NCI-H748 treated with DMSO at 0.1 percent for 48 hours (cell line): ENCODE measurements at places on chromosomes 11 and 22.

DNA sequence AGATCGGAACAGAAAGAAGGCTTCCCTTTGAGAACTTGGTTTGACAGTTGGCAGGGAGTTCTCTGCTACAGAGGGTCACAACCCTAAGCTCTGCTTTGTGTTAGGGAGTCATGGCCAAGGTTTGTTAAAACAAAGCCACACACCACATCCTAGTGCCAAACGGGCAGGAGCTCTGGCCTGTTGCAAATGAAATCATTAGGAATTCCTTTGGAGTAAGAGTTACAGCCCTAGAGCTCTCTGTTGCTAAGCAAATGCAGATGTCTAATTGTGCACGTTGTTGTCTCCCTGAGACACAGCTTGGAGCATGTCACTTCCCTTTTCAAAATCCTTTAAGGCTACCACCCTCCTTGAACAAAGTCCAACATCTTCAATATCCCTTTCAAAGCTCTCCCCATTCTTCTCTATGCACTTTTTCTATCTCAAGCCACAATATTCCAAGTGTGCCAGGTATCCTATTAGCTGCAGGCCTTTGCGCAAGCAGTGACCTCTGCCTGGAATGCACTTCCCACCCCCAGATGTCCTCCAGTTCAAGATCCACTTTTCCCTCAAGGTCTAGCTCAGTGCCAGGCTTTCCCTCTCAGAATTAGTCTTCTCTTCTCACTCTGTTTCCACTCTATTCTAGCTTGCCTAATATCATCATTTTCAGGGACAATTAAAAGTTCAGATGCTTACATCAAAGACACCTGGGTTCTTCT, 253.7 kb upstream of the POU2AF2 start:
- no peak for DNase-seq

- peak; percentile 5 for DNase-seq
Observed at GRCh38 chr11:77188633-77189491, 60.8 kb downstream of the MYO7A start.

- no peak for DNase-seq
Observed at GRCh38 chr11:104817973-104818372, 80.3 kb downstream of the CASP12 start.

DNA sequence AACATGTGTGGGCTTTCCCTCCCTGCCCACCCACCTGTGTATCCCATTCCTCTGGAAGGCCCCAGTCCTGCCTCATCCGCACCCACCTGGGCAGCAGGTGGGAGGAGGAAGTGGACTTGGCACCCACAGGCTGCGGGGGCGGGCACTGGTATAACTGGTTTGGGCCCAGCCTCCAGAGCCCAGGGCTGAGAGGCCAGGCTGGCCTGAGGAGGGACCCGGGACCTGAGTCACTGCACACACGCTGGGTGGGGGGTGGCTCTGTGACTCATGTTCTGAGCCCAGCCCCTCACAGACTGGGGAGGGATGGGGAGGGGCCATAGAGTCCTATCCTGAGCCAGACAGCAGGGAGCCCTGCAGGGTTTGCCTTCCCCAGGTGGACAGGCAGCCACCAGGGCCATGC, 16.7 kb downstream of the PHLDA2 start:
- no peak for DNase-seq

GRCh38 chr11:104650234-104650633, 248.0 kb downstream of the CASP12 start:
- DNase-seq, result no peak

DNA sequence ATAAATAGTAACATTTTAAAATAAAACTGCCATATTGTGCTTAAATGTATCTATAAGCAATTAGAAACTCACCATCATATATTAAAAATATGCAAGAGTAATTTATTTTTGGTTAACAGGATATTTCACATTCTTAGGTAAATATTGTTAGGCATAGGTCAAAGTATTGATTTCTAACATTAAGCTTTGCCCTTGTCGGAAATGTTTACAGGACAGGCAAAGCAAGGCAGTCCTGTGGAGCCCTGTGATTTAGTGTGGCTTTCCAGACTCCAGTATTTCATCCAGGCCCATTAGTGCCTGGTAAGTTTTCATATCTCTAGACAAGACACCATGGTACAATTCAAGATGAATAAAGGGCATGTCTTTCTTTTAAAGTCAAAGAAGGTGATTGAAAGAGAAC, 114.9 kb upstream of the LARGE1 start:
- DNase-seq, result no peak

GRCh38 chr11:86211619-86212018, 32.9 kb upstream of the EED start:
- no peak for DNase-seq

DNA sequence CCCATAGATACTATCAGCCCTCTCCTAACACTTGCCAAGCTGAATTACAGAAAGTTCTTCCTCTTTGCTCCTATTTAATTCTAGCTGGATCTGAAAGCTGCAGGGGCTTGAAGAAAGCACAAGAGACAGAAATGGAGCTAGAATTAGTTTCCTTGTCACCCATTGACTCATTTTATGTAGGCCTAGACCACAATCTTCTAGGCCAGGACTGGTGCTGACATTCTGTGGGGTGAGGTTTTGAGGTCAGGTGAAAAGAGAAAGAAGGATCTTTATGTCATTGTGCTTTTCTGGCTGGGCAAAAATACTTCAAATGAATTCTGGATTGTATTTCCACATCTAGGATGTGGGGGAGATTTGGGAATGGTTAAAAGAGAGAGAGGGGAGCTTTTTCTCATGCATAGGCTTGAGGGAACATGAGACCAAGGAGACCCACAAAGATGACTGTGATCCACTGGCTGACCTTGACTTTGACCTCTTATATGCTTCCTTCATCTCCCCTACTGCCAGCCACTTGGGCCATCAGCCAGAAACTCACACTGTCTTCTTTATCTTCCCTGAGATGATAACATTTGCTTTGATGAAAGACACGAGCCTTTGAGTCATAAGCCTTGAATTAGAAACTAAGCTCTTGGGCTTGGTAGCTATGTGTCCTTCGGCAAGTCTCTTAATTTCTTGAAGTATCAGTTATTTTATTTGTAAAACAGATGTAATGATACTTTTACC, 274.9 kb upstream of the CADM1 start:
- no peak for DNase-seq

- DNase-seq, result no peak
Observed at GRCh38 chr11:117026593-117027330, 71.5 kb downstream of the SIK3 start.

DNA sequence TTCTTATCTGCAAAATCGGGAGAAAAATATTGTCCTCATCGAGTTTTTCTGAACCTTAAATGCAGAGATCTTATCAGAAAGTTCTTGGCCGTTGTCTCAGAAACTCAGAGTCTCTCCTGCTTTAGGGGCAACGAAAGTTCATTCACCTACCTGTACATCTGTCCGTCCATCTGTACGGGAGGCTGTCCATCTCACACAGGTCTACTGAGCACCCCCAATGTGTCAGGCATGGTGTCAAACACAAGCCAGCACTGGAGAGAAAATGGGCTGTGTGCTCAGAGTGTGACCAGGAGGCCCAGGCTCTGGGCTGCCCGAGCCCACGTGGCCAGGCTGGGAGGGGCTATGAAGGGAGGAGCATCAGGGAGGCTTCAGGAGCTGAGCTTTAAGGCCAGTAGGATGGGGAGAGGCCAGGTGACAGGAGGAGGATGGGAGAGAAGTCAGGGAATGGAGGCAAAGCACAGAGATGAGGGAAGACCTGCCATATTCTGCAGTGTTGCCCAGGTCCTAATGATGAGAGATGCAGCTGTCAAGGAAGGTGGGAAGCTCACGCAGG, 62.4 kb upstream of the MYEOV start:
- DNase-seq, result no peak

DNA sequence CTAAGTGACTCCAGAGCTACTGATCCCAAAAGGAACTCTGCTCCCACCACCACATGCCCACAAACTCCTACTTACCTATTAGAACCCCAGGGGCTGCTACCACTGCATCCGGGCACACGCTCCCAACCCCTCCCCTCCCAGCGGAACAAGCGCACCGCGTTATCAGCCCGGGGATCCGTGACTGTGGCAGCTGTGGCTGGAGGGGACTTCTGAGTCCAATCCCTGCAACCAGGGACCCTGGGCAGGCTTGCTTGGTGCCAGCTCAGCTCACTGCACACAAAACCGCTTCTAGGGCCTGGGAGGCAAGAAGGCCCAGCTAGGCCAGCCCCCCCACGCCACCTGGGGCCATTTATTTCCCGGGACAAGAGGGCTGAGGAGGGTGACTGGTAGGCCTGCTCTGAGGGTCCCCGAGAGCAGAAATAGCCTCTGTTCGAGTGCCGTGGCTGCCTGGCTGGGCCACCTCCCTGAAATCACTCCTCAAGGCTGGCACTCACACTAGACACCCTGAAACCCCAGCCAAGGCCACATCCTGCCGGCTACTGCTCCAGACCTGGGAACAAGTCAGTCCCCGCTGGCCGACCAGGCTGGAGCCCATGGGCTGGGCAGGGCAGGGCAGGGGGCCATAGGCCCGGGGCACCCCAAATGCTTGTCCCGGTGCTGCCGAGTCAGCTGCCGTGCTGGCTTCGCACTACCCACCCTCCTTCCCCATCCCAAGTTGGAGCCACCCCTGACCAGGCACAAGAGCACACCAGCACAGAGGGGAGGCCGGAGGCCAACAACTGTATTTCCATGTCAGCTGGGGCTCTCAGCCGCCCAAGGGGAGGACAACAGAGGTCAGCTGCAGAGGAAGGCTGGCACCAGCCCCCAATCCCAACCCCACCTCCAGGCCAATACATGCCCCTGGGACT, 1.9 kb upstream of the IFITM10 start:
- DNase-seq, result no peak

DNA sequence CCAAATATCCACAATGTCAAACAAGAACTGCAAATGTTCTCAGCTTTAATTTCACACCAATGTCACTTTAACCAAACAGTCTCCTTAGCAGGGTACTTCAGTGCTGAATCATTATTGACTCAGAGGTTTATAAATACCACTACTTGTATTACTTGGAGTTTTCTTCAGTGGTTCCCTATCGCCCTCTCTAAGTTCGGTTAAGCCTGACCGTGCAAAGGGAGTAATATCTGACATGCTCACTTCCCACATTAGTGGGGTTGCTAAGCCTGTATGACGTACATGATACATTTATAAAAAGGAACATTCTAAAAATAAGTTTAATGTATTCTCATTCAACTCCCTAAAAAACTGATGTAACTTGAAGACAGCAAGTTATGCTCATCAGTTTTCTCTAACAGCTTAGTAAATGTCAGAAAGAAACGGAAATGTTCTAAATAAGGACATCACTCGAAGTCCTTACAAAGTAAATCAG, 93.1 kb upstream of the ZC3H12C start:
- no peak for DNase-seq
